ENCODE measurements at places on chromosomes 3 and 15. TPM values are rescaled to one million over a fixed set of nuclear protein-coding genes. Genes with fewer than 3 reads are reported as not detected.

The DGKG gene
- total RNA-seq, result 0.14 TPM

The RHOV gene
- not detected for total RNA-seq

The CAPN7 gene
- 36.5 TPM for total RNA-seq

The SPTBN5 gene
- 0.11 TPM for total RNA-seq
